HS-5 (cell line): ENCODE measurements at places on chromosomes 3 and 15.

GRCh38 chr15:66698318-66698961 is 3.6 kb upstream of the SMAD6 start:
- peak; percentile 30 for DNase-seq

- no peak for DNase-seq
Observed at GRCh38 chr3:181943285-181943684, 231.6 kb downstream of the SOX2 start.

DNA sequence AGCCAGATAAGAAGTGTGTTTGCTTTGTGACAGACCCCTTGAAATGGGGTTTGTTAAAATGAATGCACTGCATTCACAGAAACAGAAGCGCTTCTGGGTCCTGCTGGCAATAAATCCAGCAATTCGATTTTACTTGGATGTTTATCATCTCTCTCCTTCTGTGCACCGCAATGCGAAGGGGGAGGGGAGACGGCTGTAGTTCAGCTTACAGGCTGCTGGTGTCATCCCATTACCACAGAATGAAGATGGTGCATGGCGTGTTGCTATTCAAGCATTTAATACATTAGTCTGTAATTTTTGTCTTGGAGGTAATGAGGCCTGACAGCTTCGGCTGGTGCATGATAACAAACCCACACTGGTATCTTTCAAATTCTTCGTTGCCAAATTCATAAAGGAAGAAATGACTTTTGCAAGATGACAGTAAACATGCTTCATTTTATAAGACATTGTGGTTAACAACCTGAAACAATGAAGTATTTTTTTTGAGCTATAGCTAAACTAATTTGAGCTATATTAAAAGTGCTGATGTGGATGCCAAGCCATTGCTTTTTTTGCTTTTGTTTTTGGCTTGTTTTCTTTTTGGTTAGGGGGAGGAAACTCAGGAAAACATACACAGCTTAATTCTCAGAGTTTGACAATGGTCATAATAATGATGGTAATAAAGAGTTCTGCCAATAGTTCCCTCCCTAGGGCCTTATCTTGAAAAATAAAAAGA is 418.3 kb downstream of the OTOL1 start:
- peak; percentile 18 for DNase-seq

DNA sequence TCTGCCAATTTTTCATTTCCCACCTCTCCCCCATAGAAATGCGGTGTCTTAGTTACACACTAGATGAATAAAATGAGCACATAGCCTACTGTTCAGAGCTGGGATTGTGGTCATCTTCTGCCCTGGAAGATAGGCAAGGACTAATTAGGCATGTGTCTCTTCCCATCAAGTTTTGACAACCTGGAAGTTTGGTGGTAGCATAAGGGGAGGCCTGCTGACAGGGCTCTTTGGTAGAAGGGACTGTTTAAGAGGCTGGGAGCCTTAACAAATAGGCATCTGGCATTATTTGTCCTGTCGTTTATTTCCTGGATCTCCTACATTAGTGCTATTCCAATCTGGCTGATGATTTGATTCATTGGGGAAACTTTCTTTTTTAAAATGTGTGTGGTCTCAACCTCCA is 512.3 kb downstream of the ZNF385D start:
- no peak for DNase-seq

DNA sequence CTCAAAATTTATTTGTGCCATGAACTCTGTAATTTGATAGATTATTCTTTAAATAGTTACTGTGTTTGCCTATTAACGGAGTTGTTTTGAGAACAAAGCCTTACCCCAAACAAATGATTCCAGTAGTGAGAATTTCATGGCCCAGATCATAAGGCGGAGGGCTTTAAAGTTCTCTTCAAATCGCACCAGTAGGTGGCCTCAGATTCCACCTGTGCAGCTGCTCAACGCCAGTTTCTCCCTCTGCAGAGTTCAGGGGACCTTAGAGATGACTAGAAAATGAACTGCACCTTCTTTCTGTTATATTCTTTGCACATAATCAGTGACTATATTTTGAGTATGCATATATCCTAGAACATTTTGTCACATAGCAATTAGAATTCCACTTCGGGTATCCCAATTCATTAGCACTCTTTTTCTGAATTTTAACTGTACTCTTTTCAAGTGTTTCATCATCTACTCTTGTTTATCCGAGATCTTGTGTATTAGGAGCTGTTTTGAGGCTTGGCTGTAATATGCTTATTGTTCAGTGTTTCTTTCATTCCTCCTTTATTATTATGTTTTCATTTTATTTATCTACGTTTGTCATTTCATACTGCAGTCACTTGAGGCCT is 232.6 kb upstream of the CHRM5 start:
- DNase-seq = no peak

- DNase-seq = no peak
Observed at GRCh38 chr3:119087799-119088198, 53.2 kb upstream of the IGSF11 start.
